Posterior vena cava (tissue), 2 donors: ENCODE measurements at places on chromosomes 1 and 21.

DNA sequence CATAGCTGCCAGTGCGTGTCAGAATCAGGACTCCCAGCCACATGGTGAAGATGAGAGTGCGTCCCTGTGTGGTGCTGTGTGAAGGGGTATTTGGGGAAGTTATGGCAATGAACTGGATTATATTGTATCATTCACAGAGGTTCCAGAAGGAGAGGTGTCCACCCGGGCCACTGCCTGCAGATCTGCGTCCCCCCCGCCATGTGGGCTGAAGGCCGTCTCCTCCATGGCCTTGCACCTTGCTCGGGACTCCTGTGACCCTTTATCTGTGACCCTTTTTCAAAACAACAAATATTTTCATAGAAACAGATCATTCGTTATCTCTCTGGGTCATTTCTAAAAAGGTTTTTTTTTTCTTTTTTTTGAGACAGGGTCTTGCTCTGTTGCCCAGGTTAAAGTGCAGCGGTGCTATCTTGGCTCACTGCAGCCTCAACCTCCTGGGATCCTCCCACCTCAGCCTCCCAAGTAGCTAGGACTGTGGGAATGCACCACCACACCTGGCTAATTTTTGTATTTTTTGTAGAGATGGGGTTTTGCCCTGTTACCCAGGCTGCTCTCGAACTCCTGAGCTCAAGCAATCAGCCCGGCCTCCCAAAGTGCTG, 120.2 kb upstream of the ERRFI1 start:
- no peak for DNase-seq

DNA sequence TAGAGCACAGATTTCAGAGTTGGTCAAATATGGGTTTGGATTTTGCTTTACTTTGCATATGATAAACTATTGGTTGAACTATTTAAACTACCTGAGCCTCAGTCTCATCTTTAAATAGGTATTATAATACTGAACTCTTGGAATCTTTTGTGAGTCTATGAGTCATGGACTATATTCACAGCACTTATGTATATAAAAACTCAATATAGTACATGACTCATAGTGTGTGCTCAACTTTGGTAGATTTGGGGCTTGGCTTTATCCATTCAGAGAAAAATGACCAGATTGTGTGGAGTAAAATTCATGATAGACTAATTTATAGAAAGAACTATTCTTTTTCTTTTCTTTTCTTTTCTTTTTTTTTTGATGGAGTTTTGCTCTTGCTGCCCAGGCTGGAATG, 28.7 kb downstream of the FCRL3 start:
- no peak for DNase-seq

DNA sequence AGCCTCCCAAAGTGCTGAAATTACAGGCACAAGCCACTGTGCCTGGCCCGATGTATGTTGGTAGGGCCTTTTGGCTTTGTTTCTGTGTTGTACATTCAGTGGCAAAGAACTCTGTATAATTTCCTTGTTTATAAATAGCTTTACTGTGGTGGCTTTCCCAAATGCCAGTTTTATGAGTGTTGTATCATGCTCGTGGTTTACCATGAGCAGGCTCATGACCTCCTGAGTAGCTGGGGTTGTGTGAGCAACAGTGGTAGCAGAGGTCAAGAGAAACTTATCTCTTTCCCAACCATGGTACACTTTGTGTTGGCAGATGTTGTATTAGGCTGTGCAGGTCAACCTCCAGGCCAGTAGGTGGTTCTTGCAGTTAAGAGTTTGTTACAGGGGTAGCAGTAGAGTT, 420.4 kb upstream of the BEND5 start:
- no peak for DNase-seq

GRCh38 chr1:88454781-88455180, 229.3 kb upstream of the PKN2 start:
- DNase-seq, result no peak

DNA sequence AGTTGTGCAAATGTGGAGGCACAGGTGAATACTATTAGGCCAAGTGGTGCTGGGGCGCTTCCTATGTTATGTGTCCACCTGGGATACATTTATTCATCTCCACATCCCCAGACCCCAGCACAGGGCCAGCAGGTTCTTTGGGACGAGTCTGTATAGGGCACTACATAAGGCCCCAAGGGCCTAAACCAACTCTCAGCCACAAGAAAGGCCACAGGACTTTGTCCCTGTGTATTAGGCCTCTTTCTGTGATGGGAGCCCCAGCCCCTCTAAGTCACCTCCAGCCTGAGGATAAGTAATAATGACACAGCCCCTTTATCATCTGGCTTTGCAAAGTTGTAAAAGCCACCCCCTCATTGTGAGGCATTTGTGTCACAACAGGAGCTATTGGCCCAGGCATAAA, 79.2 kb upstream of the CD1D start:
- DNase-seq, result no peak

DNA sequence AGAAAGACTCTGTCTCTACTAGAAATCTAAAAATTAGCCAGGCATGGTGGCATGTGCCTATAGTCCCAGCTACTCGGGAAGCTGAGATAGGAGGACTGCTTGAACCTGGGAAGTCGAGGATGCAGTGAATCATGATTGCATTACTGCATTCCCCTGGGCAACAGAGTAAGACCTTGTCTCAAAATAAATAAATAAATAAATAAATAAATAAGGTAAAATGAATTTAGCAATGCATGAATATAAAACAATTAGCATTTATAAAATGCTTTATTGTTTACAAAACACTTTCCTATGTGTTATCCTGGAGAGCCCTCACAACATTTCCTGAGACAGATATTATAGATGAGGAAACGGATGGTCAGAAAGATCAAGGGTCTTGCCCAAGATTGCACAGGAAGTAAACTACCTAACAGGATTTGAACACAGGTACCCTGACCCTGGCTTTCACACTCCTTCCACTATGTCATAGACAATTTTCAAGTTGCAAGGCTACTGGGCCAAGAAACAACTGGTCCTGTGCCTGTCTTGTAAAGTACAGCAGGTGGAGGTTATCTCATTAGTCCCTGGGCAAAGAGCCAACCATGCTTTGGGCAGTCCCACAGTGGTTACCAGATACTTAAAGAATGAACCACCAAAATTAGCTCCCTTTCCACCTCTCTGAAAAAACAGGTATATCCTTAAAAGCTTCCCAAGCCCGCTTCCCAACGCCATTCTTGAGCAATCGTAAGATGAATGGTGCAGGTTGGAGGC, 15.4 kb upstream of the VSIG8 start:
- DNase-seq, result no peak

DNA sequence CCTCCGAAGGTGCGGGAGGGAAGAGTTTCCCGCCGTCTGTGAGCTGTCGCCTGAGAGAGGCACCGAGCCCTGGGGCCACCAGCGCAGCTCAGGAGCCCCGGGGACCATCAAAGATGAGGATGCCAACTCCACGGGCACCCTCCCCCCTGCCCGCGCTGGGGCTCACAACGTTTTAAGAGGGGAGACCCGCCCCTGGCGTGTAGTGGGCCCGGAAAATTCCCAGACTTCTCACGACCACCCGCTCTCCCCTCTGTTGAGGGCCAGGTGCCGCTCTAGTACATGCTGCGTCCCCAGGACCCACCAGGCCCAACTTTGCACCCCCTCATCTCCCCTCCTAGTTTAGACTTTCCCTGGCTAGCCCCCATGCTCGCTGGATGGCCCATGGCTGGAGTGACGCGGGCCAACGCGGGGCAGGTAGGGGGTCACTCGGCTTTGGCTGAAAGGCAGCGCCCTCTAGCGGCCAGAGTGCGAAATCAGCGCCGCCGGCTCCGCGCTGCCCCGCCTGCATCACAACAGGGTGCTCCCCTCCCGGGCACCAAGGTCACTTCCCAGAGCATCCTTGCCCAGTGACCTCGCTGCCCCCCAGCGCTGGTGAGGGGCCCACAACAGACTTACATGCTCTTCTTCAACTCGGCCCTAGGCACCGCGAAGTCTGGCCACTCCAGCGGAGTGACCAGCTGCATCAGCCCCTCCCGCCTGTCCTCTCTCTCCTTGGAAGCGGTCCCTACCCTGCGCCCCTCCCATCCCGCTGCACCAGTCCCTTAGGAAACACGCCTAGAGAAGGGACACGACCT, 1.8 kb downstream of the CD160 start:
- peak; percentile 92 for DNase-seq

GRCh38 chr1:154989195-154989860, 4.1 kb upstream of the LENEP start:
- DNase-seq, result peak; percentile 48

- no peak for DNase-seq
Measured at GRCh38 chr21:35838987-35839763, 221.2 kb downstream of the SETD4 start.

DNA sequence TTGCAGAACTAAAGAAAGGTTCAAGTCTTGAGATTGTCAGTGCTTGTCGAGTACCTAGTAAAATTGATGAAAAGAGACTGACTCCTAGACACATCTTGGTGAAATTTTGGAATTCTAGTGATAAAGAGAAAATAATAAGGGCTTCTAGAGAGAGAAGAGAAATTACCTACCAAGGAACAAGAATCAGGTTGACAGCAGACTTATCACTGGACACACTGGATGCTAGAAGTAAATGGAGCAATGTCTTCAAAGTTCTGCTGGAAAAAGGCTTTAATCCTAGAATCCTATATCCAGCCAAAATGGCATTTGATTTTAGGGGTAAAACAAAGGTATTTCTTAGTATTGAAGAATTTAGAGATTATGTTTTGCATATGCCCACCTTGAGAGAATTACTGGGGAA, 16.3 kb downstream of the L1TD1 start:
- no peak for DNase-seq
